Stimulated activated CD8-positive, alpha-beta memory T cell treated with anti-CD3 and anti-CD28 coated beads, Interleukin-4, amount 100 ng/mL, for 24 hours (primary cell): ENCODE measurements at places on chromosomes 12 and 14.

DNA sequence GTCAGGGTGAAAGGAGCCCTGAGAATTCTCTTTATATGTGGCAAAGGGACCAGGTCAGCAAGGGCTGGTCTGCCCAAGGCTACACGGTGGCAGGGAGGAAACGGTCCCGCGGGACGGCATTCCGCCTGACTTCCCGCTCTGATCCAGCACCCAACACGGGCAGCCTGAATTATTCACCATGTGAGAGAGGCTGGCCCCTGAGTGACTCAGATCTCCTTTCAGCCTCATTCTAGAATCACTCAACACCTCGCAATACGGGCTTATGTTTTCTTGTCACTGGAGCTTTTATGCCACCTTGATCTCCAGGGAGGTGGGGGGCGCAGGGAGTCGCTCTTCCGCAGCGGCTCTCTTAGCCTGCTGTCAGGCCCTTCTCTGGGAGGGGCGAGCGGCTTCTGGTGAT is 8.5 kb downstream of the LRTM2 start:
- no peak for DNase-seq

DNA sequence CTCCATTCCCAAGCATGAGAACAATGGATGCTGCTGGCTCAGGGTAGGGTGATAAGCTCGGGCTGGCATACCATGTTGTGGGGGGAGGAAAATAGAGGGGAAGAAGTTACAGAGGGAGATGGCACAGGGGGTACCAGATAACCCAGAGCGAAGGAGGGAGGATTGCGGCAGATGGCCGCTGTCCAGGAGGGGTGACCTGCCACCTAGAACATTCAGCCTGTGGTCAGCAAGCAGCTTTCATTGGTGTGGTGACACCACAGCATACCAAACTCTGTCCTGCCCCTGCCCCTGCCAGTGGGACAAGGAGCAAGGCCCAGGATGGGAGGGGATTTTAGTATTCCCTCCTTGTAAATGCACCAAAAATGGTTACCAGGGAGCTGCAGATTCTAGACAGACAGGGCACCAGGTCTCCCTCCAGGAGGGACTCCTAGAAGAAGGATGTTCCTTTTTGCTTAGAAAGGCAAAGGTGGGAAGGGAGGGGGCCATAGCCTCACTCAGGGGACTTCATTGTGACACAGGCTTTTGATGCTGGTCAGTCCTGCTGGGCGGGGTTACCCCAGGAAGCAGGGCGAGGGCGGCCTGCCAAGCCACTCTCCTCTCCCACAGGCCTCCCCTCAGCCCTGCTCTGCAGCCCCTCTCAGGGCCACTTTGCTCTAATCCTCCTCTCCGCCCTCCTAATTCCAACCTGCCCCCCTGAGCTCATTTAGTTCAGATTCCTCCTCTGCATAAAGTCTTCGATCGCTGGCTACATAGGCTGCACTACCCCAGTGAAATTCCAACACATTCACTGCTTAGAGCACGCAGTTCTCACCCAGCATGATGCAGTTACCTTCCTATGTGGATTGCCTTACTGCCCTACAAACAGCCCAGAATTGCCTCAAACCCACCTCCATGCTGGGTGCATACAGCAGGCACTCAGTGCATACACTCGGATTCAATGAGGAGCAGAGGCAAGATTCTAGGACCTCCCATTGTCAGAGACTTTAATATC is 36.0 kb upstream of the PLEKHG6 start:
- DNase-seq = no peak

DNA sequence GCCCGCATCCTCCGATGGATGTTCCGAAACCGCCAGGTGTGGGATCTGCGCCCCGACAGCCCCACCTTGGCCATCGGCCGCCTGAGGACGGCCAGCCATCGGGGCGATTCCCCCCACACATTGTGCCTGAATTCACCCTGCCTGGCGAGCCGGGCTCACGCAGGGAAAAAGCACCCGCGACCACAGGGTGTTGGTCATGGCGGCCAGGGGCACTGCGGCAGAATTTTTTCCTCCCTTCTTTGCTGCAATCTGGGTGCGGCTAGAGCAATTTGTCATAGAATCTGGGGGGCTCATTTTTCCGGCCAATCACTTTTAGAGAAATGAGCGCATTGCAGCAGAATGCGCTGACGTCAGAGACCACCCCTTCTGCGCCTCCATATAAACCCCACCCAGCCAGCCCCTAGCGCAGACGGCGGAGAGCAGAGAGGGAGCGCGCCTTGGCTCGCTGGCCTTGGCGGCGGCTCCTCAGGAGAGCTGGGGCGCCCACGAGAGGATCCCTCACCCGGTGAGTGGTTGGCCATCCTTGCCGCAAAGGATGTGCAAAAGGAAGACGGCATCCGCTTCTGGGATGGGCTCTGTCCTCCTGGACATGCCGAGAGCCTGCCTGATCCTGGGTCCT is at the start of gene MEG3:
MEG3 (plus strand) TSS at position 406 of the 619 bp plus-strand sequence.
- no peak for DNase-seq

DNA sequence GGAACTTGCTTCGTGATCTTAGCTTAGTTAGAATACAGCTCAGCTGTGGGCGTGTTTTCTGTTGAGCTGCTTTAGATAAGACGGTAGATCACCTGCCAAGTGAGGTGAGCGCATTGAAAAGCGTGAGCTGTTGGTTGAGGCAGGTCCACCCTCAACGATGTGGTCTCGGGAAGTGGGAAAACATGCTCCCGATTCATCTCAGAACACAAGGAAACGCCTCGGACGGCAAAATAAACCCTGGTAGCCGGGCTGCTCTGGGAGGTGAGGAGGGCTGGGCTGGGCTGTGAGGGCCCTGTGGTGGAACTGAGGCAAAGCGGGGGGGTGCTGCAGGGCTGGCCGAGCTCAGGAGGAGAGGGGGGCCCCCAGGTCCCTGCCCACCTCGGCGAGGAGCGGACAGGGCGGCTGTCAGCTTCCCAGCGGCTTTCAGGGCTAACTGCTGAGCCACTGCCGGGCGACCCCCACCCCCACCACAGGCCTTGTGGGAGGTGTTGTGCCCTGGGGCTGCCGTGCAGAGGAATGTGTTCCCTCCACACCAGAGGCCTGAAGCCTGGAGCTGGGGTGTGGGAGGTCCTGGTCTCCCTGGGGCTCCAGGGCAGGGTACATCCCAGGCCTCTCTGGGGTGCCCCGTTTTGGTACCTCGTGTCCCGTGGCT is 30.7 kb downstream of the NOC4L start:
- DNase-seq = no peak

DNA sequence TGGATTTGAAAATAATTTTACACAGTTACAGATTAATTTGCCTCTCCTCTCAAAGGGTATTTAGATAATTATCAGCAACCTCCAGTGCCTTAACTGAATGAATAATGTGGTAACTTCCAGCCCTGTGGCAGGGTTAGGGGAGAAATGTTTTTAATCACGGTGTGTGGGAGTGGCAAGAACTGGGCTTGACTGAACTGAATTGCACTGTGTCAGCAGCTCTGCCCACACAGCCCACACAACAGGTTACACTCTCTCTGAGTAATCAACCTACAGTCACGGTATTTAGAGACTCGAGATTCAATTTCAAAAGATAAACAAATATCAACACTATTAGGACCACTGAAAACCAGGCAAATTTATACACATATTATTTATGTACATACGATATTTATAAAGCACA is 198.5 kb downstream of the KCNC2 start:
- DNase-seq = no peak

DNA sequence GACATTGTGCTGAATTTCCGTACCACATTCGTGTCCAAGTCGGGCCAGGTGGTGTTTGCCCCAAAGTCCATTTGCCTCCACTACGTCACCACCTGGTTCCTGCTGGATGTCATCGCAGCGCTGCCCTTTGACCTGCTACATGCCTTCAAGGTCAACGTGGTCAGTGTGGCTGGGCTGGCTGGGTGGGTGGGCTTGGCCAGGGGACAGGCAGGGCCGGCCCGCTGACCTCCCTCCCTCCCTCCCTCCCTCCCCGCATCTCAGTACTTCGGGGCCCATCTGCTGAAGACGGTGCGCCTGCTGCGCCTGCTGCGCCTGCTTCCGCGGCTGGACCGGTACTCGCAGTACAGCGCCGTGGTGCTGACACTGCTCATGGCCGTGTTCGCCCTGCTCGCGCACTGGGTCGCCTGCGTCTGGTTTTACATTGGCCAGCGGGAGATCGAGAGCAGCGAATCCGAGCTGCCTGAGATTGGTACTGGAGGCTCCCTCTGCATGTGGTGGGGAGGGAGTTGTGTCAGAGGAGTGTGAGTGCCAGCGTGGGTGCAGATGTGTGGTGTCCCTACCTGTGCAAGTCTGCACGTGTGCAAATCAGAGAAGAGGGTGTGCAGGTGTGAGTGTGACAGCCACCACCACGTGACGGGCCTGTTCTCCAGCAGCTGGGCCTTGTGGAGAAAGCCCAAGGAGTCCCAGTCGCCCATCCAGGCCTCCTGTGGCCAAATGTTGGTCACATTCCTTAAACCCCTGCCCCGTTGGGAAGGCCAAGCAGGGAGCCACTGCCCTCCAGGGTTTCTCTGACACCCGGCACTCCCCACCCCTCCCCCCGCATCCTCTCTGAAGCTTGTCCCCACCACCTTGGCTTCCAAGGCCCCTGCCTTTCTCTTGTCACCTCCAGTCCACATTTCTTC is 5.3 kb downstream of the KCNH3 start:
- DNase-seq = no peak

GRCh38 chr12:74957231-74957630 is 252.4 kb downstream of the KCNC2 start:
- DNase-seq = no peak

DNA sequence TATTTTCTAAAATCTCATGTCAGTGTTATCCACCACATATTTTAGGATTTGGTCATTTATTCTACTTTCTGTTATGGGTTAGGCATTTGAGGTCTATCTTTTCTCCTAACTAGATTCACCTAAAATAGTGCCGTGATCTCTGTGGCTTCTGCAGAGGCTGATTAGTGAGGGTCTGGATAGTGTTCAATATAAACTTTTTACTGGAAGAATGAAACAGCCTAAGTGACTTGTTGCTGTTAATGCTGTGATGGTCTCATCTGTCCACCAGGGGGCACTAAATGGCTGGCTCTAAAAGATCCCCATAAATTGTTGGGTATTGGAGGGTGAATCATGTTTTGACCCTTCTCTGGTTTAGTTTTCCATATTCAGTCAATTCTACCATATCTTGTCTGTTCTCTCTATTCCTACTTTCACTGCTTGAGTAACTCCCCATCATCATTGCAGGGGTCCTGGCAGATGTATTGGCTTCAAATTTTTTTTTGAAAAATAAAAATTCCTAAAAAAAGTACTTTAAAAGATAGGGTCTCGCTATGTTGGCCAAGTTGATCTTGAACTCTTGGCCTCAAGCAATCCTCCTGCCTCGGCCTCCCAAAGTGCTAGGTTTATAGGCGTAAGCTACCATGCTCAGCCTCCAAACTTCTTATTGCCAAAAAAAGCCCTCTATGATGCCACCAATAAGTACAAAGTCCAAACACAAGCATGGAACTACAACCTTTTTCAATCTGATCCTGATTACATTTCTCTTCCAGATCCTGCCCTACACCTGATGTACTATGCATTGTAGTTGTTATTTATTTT is 6.9 kb downstream of the PABPN1 start:
- peak; percentile 34 for DNase-seq

- no peak for DNase-seq
These were observed 27.6 kb upstream of the ETV6 start for GRCh38 chr12:11621797-11622423.

DNA sequence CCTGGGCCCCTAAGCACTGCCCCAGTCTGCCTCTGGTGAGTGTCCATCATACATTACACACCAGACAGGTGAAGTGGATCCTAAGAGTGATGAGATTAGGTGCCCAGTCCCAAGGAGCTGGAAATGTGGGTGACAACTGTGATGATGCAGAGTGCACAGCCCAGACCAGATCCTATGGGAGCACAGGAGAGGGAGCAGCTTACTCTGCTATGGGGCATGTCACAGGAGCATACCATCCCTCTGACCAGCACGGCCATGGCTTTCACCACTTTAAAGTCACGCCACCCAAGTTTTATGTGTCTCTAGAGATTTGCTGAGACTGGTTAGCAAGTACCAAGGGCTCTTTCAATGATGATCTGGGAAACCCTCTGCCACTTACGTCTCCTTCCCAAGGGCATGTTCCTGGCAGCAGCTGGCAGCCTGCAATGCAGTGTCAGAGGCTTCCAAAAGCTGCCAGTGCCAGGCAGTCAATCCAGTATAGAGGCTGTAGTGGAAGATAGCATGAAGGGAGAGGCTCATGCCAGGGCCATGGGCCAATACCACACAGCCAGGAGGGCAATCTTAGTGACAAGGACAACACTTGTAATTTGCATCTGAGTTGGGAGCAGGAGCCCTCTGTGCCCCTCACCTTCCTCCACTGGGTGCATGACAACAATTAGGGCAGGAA is 40.2 kb downstream of the STAB2 start:
- DNase-seq = no peak

GRCh38 chr12:14113031-14113430 is 131.6 kb upstream of the GRIN2B start:
- no peak for DNase-seq

DNA sequence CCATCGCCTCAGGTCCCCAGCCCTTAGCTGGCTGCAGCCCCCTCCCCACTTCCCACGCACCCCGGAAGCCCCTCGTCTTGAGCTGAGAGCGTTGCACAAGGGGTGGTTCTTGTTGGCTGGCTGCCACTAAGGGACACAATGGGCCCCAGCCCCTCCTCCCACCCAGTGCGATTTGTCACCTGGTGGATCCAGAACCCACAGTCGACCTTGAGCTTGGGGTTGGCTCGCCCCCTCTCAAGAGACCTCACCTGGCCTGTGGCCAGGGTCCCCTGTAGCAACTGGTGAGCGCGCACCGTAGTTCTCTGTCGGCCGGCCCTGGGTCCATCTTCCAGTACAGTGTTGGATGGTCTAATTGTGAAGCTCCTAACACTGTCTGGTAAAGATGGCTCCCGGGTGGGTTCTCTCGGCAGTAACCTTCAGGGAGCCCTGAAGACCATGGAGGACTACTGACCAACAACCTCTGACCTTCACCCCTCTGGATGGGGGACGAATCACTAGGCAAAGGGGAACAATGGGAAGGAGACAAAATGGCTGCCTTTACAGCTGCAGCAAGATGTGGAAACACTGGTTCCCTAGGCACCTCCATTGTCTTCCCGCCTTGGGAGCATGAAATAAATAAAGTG is 6.6 kb downstream of the PHB2 start:
- no peak for DNase-seq

- DNase-seq = no peak
These were observed 45.3 kb upstream of the CNTN1 start for GRCh38 chr12:40646911-40647310.

DNA sequence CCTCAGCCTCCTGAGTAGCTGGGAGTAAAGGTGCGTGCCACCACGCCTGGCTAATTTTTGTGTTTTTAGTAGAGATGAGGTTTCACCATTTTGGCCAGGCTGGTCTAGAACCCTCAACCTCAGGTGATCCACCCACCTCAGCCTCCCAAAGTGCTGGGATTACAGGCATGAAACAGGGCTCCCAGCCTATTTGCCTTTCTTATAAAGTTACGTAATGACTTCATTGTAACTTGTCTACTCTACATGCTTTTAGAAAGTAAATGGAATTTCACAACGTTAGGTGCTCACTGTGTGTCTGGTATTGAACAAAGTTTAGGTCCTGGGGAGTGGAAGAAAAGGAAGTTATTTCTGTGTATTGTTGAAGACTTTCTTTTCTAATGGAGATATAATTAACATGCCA is 12.5 kb downstream of the CFAP251 start:
- no peak for DNase-seq

- DNase-seq = no peak
These were observed 3.0 kb upstream of the FAM177A1 start for GRCh38 chr14:35043046-35043445.
